ENCODE measurements at places on chromosomes 16 and 17.

DNA sequence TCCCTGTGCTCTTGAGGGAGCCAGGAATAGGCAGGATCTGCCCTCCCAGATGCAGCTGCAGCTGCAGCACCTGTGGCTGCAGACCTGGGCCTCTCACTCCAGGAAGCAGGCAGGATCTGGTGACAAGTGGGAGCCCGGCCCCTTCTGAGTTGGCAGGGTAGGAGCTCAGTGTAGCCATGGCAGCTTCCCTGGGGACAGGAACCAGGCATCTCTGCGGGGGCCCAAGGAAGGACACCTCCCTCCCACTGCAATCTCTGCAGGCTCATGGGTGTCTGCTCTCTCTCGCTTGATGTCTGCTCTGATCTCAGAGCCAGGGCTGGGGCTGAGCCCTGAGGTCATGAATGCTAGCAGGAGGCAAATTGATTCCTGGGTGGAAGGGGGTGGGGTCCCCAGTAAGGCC lies 592.5 kb upstream of the CA10 start:
- DNase-seq = no peak
- H3K4me1 ChIP-seq = no peaks in the 10 kb centered on the region
- H3K36me3 ChIP-seq = no peaks in the 10 kb centered on the region

DNA sequence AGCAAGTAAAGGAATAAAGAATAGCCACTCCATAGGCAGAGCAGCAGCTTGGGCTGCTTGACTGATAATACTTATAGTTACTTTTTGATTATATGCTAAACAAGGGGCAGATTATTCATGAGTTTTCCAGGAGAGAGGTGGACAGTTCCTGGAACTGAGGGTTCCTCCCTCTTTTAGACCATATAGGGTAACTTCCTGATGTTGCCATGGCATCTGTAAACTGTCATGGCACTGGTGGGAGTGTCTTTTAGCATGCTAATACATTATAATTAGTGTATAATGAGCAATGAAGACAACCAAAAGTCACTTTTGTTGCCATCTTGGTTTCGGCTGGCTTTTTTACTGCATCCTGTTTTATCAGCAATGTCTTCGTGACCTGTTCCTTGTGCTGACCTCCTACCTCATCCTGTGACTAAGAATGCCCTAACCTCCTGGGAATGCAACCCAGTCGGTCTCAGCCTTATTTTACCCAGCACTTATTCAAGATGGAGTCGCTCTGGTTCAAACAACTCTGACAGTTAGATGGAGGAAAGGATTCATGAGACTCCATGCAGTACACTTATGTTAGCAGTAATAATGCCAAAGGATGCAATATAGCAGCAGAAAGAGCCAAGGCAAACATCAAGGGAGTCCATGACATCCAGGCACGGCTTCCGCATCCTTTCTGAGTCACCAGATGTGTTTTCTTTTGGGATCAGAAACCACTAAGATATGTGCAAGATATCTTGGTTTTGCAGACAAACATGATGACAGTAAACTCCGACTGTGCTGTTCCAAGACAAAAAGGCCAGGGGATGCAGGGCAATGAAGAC lies 55.8 kb upstream of the B4GALNT2 start:
- H3K4me1 ChIP-seq = no peaks in the 10 kb centered on the region
- H3K27ac ChIP-seq = no peak overlapping the region
- H3K27me3 ChIP-seq = peaks cover 21% of the 10 kb centered on the region
- no peak for DNase-seq

DNA sequence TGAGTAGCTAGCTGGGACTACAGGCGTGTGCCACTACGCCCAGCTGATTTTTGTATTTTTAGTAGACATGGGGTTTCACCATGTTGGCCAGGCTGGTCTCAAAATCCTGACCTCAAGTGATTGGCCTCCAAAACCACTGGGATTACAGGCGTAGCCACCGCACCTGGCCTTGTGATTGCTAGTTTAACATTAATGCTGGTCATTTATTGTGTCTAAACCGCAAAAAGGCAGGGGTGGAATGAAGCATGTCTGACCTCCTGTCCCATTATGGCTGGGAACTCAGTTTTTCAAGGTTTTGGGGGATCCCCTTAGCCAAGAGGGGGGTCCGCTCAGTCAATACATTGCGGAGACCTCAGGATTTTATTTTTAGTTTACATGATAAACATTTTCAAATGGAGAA lies 10.7 kb upstream of the CNGB1 start:
- DNase-seq = no peak
- H3K27me3 ChIP-seq = no peaks in the 10 kb centered on the region
- no peaks in the 10 kb centered on the region for H3K4me1 ChIP-seq
- no peak overlapping the region for H3K27ac ChIP-seq

GRCh38 chr17:79676796-79677195 lies 53.9 kb upstream of the ENPP7 start:
- peaks cover under 1% of the 10 kb centered on the region for H3K27me3 ChIP-seq
- no peaks in the 10 kb centered on the region for H3K36me3 ChIP-seq
- no peak for DNase-seq
- no peak overlapping the region for H3K27ac ChIP-seq
- H3K4me3 ChIP-seq = no peak overlapping the region

DNA sequence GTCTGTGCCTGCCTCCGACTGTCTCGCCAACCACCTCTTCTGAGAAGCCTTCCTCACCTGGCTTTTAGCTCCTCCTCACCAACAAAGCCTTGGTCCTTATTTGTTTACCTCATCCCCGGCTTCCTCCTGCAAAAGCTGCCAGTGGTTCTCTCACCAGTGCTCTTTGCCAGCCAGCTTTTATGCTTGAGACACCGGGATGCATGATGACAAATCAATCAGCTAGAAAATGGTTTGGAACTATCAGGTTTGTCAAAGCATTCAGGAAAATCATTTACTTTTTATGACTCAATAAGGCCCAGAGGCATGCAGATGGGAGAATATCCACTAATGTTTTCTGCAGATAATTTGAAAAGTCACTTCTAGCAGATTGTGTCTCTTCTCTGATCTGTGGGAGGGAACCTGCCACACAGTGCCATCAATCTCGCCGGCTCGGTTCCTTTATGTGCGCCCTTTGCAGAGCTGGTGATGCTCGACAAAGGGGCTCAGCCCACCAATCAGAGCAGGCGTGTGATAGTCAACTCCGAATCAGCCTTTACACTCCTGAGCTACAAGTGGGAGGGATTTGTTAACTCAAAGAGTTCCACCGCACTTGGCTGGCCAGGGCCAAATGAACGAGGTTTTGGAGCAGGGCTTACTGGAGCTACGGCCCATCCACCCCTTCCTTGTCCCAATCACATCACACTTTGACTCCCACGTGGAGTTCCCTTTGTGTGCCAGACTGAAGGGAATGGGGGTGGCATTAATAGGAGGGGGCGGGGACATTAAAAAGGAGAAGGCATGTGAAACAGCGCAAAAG lies 85.8 kb downstream of the MRC2 start:
- DNase-seq = no peak
- no peaks in the 10 kb centered on the region for H3K36me3 ChIP-seq
- no peak overlapping the region for H3K4me3 ChIP-seq
- H3K27me3 ChIP-seq = no peaks in the 10 kb centered on the region
- no peaks in the 10 kb centered on the region for H3K4me1 ChIP-seq

- peaks cover 22% of the 10 kb centered on the region for H3K4me1 ChIP-seq
- H3K27me3 ChIP-seq = no peaks in the 10 kb centered on the region
- peak overlapping the region; percentile 97 for H3K27ac ChIP-seq
- H3K4me3 ChIP-seq = peak overlapping the region; percentile 81
Measured at GRCh38 chr17:63446753-63447470, 806 bp upstream of the CYB561 start.

GRCh38 chr17:27601069-27601974 lies 29.7 kb upstream of the LGALS9 start:
- no peak overlapping the region for H3K4me3 ChIP-seq
- H3K4me1 ChIP-seq = peaks cover 3% of the 10 kb centered on the region
- no peaks in the 10 kb centered on the region for H3K27me3 ChIP-seq
- peaks cover 50% of the 10 kb centered on the region for H3K36me3 ChIP-seq
- no peak overlapping the region for H3K27ac ChIP-seq

DNA sequence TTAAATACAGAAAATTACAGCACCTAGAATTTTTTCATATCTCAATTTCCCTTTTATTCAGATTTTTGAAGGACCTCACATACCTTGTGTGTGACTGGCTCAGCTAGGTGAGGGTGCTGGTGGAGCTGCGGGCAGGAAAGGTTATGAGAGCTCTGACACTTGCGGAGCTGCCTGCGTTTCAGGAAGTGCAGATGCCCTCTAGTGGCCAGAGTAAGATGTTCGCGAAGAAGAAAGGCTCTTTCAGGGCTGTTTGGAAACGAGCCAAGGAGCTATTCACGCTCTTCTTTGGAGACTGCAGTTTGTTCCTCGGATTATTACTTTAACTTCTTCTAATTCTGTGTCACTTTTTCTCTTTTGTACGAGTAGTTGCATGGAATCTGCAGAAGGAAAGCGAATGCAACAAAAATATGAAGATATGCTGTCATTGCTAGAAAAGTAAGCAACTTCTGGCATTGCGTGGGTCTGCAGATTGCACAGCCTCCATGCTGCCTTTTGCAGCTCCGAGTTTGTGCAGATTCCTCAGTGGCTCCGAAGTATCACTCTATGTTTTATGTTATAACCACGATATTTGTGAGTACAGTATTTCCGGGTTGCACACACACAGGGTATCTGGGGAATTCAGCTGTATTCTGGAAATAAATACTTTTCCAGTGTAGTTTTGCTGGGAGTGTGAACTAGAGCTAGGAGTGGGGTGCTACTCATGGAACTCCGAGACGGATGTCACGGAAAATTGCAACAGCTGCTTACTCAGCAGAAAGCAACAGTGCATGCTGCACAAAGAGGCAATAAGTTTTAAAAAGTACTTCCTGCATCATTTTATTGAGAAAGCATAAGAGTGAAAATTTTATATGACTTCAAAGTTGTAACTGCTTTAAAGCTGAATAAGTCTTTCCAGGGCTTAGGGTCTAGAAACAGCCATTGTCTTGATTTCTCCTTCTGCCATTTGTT lies 46.3 kb downstream of the DNAH9 start:
- H3K4me3 ChIP-seq = peak overlapping the region; percentile 9
- peak; percentile 66 for DNase-seq
- no peaks in the 10 kb centered on the region for H3K36me3 ChIP-seq
- no peaks in the 10 kb centered on the region for H3K4me1 ChIP-seq

DNA sequence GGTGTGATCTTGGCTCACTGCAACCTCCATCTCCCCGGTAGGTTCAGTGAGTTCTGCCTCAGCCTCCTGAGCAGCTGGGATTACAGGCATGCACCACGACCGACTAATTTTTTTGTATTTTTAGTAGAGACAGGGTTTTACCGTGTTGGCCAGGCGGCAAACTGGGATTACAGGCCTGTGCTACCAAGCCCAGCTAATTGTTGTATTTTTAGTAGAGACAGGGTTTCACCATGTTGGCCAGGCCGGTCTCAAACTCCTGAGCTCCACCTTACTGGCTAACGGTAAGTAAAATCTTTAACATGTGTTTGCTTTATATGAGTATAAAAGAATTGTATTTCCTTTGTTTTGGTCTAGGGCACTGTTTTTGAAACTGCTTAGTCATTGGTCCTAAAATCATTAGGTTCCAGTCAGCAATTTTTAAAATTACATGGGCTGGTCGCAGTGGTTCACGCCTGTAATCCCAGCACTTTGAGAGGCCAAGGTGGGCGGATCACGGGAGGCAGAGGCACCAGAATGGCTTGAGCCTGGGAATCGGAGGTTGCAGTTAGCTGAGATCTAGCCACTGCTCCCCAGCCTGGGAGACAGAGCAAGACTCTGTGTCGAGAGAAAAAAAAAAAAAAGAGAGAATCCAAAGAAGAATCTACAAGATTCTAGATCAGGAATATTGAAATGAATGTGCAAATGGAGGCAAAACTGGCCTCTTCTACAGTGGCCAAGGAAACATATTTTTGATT lies 3.6 kb downstream of the FLYWCH1 start:
- H3K4me1 ChIP-seq = peaks cover 15% of the 10 kb centered on the region
- DNase-seq = no peak
- peaks cover 27% of the 10 kb centered on the region for H3K36me3 ChIP-seq
- H3K27me3 ChIP-seq = no peaks in the 10 kb centered on the region
- no peak overlapping the region for H3K4me3 ChIP-seq

- H3K36me3 ChIP-seq = no peaks in the 10 kb centered on the region
- no peak overlapping the region for H3K27ac ChIP-seq
- no peaks in the 10 kb centered on the region for H3K27me3 ChIP-seq
- no peaks in the 10 kb centered on the region for H3K4me1 ChIP-seq
- DNase-seq = no peak
Measured at GRCh38 chr17:14619821-14620220, 318.9 kb downstream of the HS3ST3B1 start.

GRCh38 chr17:74070998-74071679 lies 132.3 kb upstream of the RPL38 start:
- H3K27me3 ChIP-seq = peaks cover 1% of the 10 kb centered on the region
- H3K27ac ChIP-seq = no peak overlapping the region
- H3K4me1 ChIP-seq = no peaks in the 10 kb centered on the region
- H3K4me3 ChIP-seq = no peak overlapping the region

- peaks cover 3% of the 10 kb centered on the region for H3K4me1 ChIP-seq
- H3K27me3 ChIP-seq = no peaks in the 10 kb centered on the region
- DNase-seq = no peak
Measured at GRCh38 chr16:71467810-71468209, 5.8 kb upstream of the ZNF23 start.

DNA sequence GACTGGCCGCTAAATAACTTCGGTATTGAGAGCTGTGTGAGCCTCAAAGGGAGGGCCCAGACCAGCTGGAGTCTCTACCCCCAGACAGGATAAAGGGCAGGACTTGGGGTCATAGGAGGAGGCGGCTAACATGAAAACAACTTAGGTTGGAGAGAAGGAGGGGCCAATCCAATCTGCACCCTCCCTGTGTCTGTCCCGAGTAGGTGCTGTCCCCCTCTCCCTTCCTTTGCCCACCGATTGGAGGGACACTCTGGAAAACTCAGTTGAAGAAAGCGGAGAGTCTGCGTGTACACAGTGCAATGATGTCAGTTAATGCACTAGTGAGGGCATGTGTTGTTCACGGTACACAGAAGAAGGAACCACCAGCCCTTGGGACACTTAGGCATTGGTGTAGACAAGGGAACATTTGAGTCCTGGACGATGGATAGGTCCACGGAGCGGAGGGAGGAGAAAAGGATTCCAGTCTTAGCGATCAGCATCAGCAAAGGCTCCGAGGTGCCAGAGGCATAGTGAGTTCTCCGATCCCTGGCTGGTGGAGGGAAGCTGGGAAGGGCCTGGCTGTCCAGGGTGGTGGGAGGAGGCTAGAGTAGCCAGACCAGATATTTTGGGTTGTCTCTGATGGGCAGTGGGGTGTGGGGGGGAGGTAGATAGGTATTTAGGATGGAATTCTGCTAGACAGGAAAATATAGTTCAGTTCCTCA lies 761 bp downstream of the NOL3 start:
- H3K4me1 ChIP-seq = peaks cover 52% of the 10 kb centered on the region
- peak overlapping the region; percentile 93 for H3K27ac ChIP-seq
- no peaks in the 10 kb centered on the region for H3K27me3 ChIP-seq
- no peaks in the 10 kb centered on the region for H3K36me3 ChIP-seq
- peak overlapping the region; percentile 57 for H3K4me3 ChIP-seq
- no peak for DNase-seq

GRCh38 chr17:37160944-37161343 lies 212.2 kb downstream of the AATF start:
- no peak overlapping the region for H3K27ac ChIP-seq
- no peak for DNase-seq
- H3K4me3 ChIP-seq = no peak overlapping the region
- peaks cover 4% of the 10 kb centered on the region for H3K36me3 ChIP-seq

Measured in upper lobe of right lung (tissue), 1 donor.